Eye (tissue), 1 donor: ENCODE measurements at places on chromosomes 12 and 14.

DNA sequence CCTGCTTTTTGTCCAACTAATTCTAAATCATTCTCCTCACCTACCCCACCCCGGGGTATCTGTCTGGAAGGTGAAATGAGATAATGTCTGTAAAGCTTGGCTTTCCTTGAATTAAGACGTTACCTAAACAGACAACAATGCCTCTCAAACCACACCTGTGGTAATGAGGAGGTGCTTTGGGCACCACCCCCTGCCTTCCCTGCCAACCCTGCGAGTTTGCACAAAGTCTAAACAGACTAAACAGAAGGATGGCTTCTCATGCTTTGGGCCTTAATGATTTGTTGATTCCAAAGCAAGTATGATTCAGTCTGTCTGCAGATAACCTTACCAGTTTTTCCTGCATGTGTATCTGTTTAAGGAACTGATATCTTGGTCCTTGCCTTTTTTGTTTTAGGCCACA is 82.4 kb downstream of the ZFC3H1 start:
- DNase-seq: no peak

GRCh38 chr14:56189307-56189706 is 71.1 kb downstream of the PELI2 start:
- no peak for DNase-seq

GRCh38 chr14:33943096-33943883 is 7.6 kb downstream of the EGLN3 start:
- DNase-seq: no peak

GRCh38 chr14:99322731-99323599 is 51.0 kb upstream of the BCL11B start:
- no peak for DNase-seq

DNA sequence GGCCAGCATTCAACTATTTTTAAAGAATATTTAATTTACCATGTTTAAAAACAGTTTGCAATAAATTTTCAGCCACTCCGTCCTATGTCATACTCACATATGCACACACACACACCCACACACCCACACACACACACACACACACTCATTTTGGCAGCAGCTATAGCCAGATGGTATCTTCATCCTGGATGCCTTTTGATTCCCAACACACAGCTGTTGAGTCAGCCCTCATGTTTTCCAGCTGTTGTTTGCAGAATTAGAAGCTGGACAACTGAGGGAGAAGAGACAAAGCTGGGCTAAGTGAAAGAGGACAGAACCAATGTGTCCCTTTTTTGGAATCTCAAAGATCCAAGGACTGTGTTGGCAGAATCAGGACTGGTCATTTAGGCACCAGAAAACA is 80.0 kb upstream of the EGLN3 start:
- DNase-seq: peak; percentile 63
